ENCODE measurements at places on chromosomes 4 and X.

DNA sequence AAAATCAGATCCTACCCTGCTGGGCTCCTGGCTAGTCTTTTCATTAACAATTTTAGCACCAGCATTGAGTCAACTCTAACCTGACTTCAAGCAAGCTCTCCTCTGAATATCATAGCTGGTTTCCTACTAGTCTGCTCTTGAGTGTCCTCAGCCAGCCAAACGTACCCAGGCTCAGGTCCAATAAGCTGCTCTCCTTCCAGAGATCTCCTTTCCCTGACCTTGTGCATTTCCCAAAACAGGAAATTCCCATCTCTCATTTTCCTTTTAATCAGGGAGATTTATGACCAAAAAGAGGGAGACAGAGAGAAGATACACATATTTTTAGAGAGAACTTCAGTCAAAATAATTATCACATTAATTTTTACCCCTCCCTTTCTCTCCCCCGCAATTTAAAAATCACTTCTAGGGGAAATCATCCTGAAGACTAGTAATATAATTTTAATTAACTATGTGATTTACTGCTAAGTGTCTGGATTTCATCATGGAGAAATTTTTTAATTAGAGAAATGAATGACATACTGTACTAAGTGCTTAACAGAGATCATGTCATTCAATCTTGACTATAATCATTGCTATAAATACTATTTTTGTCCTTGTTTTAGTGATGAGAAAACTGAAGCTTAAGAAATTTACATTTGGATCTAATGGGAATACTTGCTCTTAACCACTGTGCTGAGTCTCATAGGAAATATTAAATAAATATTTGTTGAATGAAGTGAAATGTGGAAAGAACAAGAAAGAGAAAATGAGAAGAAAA lies 421.7 kb upstream of the INTU start:
- no peak for DNase-seq

- peak; percentile 47 for DNase-seq
Observed at GRCh38 chr4:37970702-37971101, 10.5 kb downstream of the PTTG2 start.

GRCh38 chr4:146407669-146408084 lies 114.1 kb downstream of the SLC10A7 start:
- no peak for DNase-seq

DNA sequence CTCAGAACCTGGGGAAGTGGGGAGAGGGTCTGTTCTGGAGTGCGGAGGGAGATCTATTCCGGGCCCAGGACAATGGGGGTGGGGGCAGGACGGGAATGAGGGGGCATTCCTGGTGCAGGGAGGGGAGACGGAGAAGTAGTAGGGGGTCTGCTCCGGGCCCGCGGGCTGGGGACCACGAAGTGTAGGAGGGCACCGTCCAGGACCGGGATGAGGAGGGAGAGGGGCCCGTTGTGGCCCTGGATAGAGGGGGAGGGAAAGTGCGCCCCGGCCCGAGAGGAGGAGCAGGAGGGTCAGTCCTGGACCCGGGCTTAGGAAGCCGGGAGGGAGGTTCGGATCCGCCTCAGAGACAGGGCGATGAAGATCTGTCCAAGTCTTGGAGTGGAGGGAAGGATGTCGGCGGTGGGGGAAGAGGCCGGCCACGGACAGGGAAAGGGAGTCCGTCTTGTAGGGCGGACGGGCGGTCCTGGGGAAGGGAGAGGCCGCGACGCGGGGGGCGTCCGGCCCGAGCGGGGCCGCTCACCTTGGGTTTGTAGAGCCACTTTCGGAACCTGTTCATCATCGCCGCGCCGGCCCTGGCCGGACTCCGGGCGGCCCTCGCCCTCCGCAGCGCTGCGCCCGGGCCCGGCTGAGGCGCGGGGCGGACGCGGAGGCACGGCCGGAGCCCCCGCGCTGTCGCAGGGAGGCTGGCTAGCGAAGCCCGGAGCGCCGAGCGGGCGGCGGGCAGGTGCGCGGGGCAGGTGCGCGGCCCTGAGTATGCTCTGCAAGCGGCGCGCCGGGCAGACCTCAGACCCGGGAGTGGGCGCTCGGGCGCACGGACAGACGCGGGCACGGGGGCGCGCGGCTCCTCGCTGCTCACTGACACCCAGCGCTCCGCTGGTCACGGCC lies at the start of gene ZFYVE28:
Gene ZFYVE28, minus strand, starts transcription at position 881 of the 885 bp plus-strand sequence. Its CDS starts 322 bp downstream, at position 559.
- no peak for DNase-seq

GRCh38 chr4:6271206-6271605 lies 1.6 kb downstream of the WFS1 start:
- DNase-seq = no peak

- DNase-seq = peak; percentile 33
Observed at GRCh38 chr4:140186651-140187315, 32.8 kb upstream of the MAML3 start.

DNA sequence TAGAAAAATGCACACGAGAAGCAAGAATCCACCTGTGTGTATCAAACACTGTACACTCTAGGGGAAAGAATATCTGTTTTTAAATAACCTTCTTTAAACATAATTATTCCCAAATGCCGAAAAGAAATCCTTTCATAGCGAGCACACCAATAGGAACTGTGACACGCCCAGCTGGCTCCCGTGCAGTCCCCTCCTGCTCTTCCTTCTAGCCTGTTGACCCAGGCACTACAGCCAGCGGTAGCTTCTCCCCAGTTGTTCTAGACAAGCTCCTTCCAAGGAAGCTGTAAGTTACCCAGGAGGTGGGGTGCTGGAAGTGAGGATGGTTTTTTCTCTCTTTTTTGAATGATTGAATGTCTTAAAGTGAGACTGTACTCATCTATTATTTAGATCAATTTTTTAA lies 19.5 kb upstream of the NOCT start:
- no peak for DNase-seq

- no peak for DNase-seq
Observed at GRCh38 chr4:99852199-99852749, 35.6 kb downstream of the DAPP1 start.

DNA sequence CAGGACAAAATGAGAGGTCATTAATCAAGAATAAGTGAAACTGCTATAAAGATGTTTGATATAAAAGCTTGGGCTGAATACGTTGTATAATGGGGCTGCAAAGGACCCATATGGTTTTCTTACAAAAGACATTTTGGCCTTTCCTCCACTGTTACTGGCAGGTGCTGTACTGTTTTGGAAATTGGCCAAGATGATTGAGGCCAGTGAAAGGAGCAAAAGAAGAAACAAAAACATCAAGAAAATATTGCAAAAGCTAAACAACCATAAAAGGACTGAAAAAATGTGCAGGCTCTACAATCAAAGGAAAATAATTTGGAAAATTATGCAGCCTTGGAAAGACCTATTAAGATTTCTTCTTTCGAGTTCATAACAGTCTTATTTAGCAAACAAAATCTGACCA lies 222.2 kb upstream of the PPP1R2C start:
- no peak for DNase-seq

DNA sequence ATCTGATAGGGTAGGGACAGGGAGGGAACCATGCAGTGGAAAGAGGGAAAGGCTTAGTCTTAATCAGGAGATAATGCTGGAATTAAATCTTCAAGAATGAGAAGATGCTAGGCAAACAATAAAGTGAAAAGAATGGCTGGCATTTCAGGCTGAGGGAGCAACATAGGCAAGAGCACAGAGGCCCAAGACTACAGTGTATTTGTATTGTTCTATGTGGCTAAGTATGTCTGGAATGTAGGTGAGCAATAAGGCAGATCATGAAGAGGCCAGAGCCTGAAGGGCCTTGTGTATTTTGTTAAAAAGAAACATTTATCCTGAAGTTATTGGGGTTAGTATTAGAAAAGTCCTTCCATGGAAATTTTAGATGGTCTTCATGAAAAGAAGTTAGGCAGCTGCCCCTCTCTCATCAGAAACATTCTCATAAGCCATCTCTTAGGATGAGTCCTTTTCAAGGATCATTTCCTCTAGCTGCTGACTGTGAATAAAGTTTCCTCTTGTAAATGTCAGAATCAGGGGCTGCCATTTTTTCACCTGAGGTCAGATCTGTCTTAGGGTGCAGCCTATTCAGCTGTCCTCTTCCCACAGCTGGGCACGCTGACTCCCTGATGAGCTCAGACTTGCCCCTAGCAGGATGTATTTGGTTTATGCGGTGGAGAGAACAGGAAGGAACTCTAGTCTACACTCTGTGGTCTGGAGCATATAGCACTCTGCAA lies 46.3 kb downstream of the ATP10D start:
- DNase-seq = peak; percentile 76

- DNase-seq = peak; percentile 89
Observed at GRCh38 chr4:55947912-55948725, 626 bp upstream of the CEP135 start.

DNA sequence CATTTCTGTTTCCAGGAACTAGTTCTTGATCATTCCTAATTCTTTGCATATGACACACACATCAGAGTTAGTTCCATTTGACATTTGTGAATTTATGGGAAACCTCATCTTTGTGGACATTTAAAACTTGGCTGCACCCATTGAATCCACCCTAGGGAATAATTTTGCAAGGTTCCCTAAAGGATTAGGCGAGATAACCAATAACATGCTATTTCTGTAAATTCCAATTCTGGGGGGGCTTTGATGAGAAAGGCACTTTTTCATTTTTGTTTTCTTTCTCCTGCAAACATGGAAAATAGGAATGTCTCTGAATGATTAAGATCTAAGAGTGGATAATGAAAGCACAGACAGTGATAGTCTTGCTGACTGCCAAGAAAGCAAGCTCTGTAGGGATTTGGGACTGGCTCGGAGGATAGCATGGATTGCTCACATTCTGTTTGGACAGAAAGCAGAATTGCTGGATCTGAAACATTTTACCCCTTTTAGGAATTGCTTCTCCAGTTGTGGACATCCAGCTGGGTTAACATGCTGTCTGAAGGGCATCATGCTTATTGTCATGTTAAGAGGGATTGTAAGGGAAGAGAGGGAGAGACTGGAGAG lies 145.1 kb downstream of the NHS start:
- no peak for DNase-seq

DNA sequence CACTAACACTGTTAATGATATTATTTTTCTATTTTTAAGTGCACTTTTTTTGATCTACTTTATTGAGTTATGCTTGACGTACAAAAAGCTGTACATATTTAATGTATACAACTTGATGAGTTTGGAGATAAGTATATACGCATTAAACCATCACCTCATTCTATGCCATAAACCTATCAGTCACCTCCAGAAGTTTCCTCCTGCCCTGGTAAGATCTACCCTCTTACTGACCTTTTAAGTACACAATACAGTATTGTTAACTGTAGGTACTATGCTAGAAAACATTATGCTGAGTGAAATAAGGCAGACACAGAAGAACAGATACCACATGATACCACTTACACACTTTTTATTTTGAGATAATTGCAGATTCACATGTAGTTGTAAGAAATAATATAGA lies 36.9 kb downstream of the INTS6L start:
- no peak for DNase-seq

DNA sequence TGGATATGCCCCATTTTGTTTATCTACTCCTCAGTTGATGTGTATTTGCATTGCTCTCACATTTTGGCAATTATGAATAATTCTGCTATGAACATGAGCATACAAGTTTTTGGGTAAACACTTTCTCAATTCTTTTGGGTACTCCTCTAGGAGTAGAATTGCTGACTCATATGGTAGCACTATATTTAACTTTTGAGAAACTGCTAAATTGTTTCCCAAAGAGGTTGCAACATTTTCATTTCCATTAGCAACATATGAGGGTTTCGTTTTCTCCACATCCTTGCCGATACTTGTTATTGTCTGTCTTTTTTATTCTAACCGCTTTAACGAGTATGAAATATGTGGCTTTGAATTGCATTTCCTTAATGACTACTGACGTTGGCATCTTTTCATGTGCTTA lies 185.4 kb downstream of the TSPAN5 start:
- DNase-seq = peak; percentile 48

GRCh38 chr4:88802138-88802537 lies 104.5 kb upstream of the NAP1L5 start:
- DNase-seq = no peak

DNA sequence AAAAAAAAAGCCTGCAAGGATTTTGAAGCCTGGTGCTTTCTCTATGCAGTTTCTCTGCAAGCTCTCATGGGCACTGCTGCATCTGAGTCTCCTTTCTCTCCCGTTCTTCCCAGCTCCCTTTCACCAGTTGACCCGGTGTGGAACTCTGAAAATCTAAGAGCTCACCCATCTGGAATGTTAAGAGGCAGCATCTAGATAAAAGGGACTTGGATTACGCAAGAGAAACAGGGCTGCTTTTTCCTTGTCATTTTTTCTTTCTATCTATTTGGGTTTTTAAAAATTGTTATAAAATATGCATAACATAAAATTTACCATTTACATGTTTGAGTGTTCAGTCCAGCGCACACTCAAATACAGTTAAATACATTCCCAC lies 95.2 kb upstream of the RPS6KA3 start:
- peak; percentile 18 for DNase-seq

DNA sequence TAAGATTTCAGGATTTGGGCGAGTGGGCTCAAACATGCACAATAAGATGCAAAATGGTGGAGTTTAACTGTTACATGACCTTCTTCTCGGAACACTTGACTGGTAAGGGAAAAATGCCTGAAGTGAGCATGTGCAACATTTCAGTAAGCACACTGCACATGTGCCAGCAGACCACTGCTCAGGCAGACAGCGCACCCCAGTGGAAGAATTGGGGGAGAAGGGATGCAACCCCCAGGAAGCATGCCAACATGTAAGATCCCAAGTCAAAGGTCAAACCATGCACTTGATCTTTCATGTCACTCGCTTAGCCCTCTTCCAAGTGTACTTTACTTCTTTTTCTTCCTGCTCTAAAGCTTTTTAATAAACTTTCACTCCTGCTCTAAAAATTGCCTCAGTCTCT lies 256.3 kb downstream of the CENPC start:
- DNase-seq = no peak

- no peak for DNase-seq
Observed at GRCh38 chrX:154458954-154459778, 1.1 kb downstream of the PLXNA3 start.
